ENCODE measurements at places on chromosomes 12 and 14. TPM values are rescaled to one million over a fixed set of nuclear protein-coding genes. Genes with fewer than 3 reads are reported as not detected.
A peak's percentile ranks its signal among the peaks of the same experiment; 100 is the strongest.

- H3K4me3 ChIP-seq: no peak overlapping the region
- H3K4me1 ChIP-seq: peaks cover 14% of the 10 kb centered on the region
These were observed 153.8 kb upstream of the KRR1 start for GRCh38 chr12:75665216-75665615.

Gene UNC79
- total RNA-seq: 0.18 TPM

DNA sequence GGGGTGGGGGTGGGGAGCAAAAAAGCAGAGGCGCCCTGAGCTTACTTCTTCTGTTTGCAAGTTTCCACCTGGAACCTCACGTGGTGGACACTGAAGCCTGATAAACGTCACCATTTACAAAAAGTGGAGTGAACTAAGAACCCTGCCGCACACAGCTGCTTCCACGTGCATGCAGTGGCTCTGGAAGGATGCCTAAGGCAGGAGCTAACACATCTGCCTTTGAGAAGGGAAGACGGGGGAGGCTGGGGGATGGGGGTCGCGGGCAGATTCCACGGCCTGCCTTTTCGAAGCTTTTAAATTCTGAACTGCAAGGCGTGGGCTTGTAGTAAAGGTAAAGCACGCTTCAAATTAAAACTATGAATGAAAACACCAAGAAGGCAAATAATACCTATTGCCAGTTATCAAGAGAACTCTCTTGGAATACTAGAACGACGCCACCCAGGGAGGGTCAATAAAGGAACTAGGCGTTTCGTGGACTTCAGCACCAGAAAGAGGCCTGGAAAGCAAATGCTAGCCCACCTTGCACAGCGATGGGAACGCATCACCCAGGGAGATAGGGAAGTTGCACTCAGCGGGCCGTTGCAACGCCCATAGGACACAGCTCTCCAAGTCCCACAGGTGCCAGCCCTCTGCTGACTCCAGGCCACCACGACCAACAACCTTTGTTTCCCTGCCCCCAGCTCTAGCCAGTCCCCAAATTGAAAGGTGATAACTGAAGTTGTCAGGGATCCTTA lies 61.8 kb downstream of the TESC start:
- no peak overlapping the region for H3K27ac ChIP-seq
- no peaks in the 10 kb centered on the region for H3K36me3 ChIP-seq
- H3K4me1 ChIP-seq: peaks cover 5% of the 10 kb centered on the region
- DNase-seq: no peak

GRCh38 chr12:48104531-48104930 lies 1.3 kb downstream of the SENP1 start:
- DNase-seq: no peak
- H3K27me3 ChIP-seq: no peaks in the 10 kb centered on the region
- no peaks in the 10 kb centered on the region for H3K36me3 ChIP-seq
- H3K27ac ChIP-seq: no peak overlapping the region

Gene EIF2S3B
- 0.55 TPM for total RNA-seq

Gene CNIH1
- total RNA-seq: 104 TPM

DNA sequence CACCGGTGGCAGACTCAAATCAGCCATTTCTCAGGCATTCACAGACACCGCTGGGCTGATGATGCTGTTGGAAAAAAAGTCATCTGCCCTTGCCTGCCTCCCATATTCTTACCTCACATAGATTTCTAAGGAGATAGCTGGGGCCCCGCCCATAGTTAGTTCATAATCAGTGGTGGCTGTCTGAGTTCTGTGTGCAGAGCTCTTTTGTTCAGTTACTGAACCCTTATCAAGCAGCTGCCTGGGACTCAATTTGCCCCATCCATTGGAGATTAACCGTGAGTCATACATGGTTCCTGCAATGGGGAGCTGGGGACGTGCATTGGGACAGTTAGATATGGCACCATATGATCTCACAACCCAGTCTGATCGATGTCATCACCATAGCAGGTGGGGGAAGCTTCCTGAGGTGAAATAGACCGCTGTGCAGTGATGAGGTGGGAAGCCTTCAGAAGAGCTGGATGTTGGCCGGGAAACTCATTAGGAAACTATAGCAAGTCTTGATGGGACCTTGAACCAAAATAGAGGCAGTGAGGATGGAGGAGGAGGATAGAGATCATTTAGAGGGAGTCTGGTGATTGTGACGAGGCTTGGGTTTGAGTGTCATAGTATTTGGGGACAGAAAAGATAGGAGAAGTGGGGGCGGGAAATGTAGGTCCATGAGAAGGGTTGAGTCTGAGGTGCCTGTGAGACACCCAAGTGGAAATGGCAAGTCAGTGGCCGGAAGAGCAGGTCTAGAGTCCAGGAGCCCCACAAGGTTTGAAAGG lies 147.8 kb downstream of the GCH1 start:
- no peaks in the 10 kb centered on the region for H3K36me3 ChIP-seq
- H3K4me3 ChIP-seq: no peak overlapping the region
- H3K27ac ChIP-seq: no peak overlapping the region
- no peaks in the 10 kb centered on the region for H3K27me3 ChIP-seq

- no peaks in the 10 kb centered on the region for H3K4me1 ChIP-seq
- DNase-seq: no peak
- no peaks in the 10 kb centered on the region for H3K27me3 ChIP-seq
- H3K36me3 ChIP-seq: no peaks in the 10 kb centered on the region
- H3K27ac ChIP-seq: no peak overlapping the region
These were observed 672.9 kb downstream of the BCL11B start for GRCh38 chr14:98599082-98599481.

DNA sequence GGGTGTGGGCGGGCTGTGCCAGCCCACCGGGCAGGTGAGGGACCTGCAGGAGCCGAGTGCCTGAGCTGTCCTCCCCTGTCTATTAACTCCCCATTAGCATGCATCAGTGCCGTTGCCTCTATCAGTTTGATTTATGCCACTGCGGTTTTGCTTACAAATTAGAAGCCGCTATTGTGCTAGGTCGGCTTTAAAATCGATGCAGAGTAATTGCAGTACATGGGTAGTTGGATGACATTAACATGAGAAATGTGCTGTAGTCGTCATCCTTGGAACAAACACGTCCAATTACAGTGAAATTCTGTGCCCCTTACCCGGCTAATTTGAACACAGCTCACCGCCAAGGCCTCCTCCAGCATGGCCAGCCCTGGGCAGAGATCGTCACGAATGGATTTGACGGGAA lies 145.8 kb downstream of the TSPAN9 start:
- H3K4me3 ChIP-seq: no peak overlapping the region
- no peaks in the 10 kb centered on the region for H3K27me3 ChIP-seq
- H3K36me3 ChIP-seq: no peaks in the 10 kb centered on the region
- peaks cover 12% of the 10 kb centered on the region for H3K4me1 ChIP-seq
- no peak overlapping the region for H3K27ac ChIP-seq

- no peaks in the 10 kb centered on the region for H3K4me1 ChIP-seq
- no peak overlapping the region for H3K4me3 ChIP-seq
- DNase-seq: no peak
- no peak overlapping the region for H3K27ac ChIP-seq
- H3K36me3 ChIP-seq: no peaks in the 10 kb centered on the region
These were observed 187.6 kb downstream of the NOVA1 start for GRCh38 chr14:26410189-26410685.

GRCh38 chr12:121388421-121388981 lies 11.4 kb upstream of the RNF34 start:
- no peak overlapping the region for H3K4me3 ChIP-seq
- H3K4me1 ChIP-seq: no peaks in the 10 kb centered on the region
- H3K27me3 ChIP-seq: no peaks in the 10 kb centered on the region
- H3K27ac ChIP-seq: no peak overlapping the region

- H3K27me3 ChIP-seq: no peaks in the 10 kb centered on the region
- H3K36me3 ChIP-seq: no peaks in the 10 kb centered on the region
- H3K4me1 ChIP-seq: no peaks in the 10 kb centered on the region
- H3K4me3 ChIP-seq: no peak overlapping the region
- H3K27ac ChIP-seq: no peak overlapping the region
These were observed 91.2 kb downstream of the KIF26A start for GRCh38 chr14:104229534-104230055.

- no peaks in the 10 kb centered on the region for H3K36me3 ChIP-seq
- H3K27me3 ChIP-seq: no peaks in the 10 kb centered on the region
- H3K27ac ChIP-seq: no peak overlapping the region
- H3K4me1 ChIP-seq: no peaks in the 10 kb centered on the region
- DNase-seq: no peak
These were observed 127.3 kb upstream of the CCND2 start for GRCh38 chr12:4145990-4146859.

Gene CLECL1
- total RNA-seq: 1.7 TPM

GRCh38 chr14:64782196-64782595 lies 78.0 kb downstream of the PLEKHG3 start:
- no peaks in the 10 kb centered on the region for H3K36me3 ChIP-seq
- no peak overlapping the region for H3K27ac ChIP-seq
- H3K27me3 ChIP-seq: no peaks in the 10 kb centered on the region

- peak overlapping the region; percentile 12 for H3K27ac ChIP-seq
- peaks cover 15% of the 10 kb centered on the region for H3K4me1 ChIP-seq
- no peak overlapping the region for H3K4me3 ChIP-seq
- H3K27me3 ChIP-seq: no peaks in the 10 kb centered on the region
- no peak for DNase-seq
These were observed 5.3 kb upstream of the CDCA4 start for GRCh38 chr14:105026033-105026785.

Gene LRRK2
- total RNA-seq: 12.2 TPM

Gene RNASE3
- total RNA-seq: not detected

GRCh38 chr12:76080729-76081415 lies 3.6 kb downstream of the NAP1L1 start:
- no peaks in the 10 kb centered on the region for H3K36me3 ChIP-seq
- H3K27me3 ChIP-seq: no peaks in the 10 kb centered on the region
- no peak for DNase-seq
- no peak overlapping the region for H3K27ac ChIP-seq

DNA sequence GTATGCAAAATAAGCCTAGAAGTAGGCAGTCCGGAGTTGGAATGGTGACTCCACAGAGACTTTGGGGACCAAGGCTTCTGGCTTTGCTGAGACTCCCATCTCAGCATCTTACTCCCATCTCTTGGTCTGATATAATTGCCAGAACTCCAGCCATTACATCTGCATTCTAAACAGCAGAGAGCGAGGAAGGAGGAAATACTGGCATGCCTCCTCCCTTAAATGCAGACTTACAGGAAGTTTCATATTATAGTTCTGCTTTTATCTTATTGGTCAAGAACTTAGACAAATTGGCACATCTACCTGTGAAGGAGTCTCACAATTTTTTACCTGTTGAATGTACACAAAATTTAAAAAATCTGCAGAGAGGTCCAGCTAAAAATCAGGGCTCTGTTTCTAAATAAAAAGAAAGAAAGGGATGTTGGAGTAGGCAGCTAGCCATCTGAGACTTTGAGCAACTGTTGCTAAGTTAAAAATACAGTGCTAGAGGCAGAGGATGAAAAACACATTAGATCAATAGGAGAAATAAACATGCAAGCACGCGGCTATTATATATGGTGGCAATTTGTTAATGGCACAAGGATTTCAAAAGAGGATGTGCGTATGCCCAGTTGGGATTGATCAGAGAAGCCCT lies 209.9 kb upstream of the HMGA2 start:
- H3K4me3 ChIP-seq: no peak overlapping the region
- DNase-seq: no peak
- no peaks in the 10 kb centered on the region for H3K36me3 ChIP-seq
- H3K27me3 ChIP-seq: peaks cover 11% of the 10 kb centered on the region

Gene HOXC12
- not detected for total RNA-seq

DNA sequence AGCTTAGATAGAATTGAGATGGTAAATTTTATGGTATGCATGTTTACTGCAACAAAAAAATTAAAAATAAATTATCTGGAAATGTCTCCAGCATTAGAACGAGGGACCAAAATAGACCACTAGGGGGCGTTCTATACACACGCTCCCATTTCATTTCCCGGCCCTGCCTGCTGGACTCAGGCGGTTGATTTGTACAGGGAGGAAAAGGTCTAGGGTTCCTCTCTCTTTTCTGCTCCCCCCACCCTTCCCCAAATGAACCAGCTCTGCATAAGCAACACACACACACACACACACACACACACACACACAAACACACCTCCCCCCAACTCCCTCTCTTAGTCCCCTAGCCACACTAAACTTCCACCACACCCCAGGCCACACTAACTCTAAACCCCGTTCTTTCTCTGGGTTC lies 7.8 kb upstream of the DTX1 start:
- no peak overlapping the region for H3K4me3 ChIP-seq
- peak; percentile 64 for DNase-seq
- H3K27me3 ChIP-seq: no peaks in the 10 kb centered on the region
- no peaks in the 10 kb centered on the region for H3K4me1 ChIP-seq
- no peak overlapping the region for H3K27ac ChIP-seq

Gene BRMS1L
- total RNA-seq: 5.2 TPM

Gene KLRC2
- not detected for total RNA-seq

DNA sequence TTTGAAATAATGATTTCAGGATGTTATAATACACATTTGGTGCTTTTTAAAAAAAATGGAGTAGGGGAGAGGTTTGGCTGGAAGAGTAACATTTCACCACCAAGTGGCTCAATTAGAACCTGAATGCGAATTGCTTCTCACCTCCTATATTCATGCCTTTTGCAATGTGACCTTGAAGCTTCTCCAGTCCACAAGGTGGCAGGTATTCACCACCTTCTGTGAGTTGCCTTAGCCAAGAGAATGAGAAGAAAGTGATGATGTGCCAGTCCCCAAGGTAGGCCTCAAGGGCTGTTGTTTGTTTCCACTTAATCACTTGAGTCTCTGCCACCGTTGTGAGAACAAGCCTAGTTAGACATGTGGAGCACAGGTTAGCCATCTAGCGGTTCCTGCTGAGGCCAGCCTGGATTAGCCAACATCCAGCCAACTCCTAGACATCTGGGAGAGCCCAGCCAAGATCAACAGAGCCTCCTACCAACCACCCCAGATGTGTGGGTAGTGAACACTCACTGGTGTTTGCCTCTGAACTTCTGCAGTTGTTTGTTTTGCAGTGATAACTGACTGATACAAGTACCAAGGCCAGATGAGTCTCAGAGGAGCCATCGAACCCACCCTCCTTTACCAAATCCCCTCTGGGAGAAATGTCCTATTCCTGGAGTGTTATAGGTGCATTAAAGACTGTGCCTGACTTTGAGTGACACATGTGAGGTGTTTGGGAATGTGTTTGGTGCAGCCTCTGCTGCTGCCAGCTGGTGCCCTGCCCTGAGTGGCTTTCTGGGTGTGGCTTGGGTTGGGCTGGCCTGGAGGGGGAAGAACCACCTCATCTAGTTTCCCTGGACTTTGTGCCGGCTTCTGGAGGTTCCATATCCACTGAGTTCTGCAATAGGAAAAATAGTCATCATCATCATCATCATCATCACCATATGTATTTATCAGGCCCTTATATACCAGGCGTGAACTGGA lies 132.5 kb upstream of the RFLNA start:
- H3K27me3 ChIP-seq: no peaks in the 10 kb centered on the region
- DNase-seq: no peak
- H3K27ac ChIP-seq: no peak overlapping the region
- no peaks in the 10 kb centered on the region for H3K4me1 ChIP-seq

Gene CCDC85C
- total RNA-seq: 21.6 TPM

DNA sequence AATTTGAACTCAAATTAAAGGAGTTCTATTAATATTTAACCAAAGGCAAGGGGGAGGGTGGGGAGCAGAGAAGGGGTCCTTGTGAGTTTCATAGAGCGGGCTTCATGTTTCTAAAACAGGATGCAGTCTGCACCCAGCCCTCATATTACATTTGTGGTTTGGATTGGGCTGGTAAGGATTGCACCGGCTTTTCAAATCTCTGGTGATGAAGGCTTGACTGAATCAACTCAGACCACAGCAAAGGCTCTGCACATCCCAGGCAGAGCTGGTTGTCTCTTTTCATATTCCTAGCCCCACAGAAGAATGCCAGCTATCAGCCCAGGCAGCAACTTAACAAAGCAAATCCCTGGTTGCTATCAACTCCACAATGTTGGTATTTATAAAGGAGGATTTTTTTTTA lies 1221.4 kb downstream of the VRK1 start:
- no peak overlapping the region for H3K27ac ChIP-seq
- H3K4me3 ChIP-seq: no peak overlapping the region
- DNase-seq: no peak
- no peaks in the 10 kb centered on the region for H3K4me1 ChIP-seq
- no peaks in the 10 kb centered on the region for H3K27me3 ChIP-seq

Gene COL2A1
- total RNA-seq: 0.14 TPM

Measured in adrenal gland (tissue), 19 donors.